Central memory CD4-positive, alpha-beta T cell (primary cell): ENCODE measurements at places on chromosomes 16 and 17.

- DNase-seq: no peak
Observed at GRCh38 chr16:78450255-78450654, 350.8 kb downstream of the WWOX start.

- DNase-seq: no peak
Observed at GRCh38 chr17:82640036-82640435, 8.2 kb downstream of the WDR45B start.

- no peak for DNase-seq
Observed at GRCh38 chr17:51814521-51814920, 344.0 kb downstream of the CA10 start.

GRCh38 chr16:85136213-85136701, 24.0 kb upstream of the CIBAR2 start:
- no peak for DNase-seq

- DNase-seq: no peak
Observed at GRCh38 chr16:30104492-30104891, 8.5 kb upstream of the YPEL3 start.

GRCh38 chr16:78563905-78564304, 464.5 kb downstream of the WWOX start:
- DNase-seq: no peak

DNA sequence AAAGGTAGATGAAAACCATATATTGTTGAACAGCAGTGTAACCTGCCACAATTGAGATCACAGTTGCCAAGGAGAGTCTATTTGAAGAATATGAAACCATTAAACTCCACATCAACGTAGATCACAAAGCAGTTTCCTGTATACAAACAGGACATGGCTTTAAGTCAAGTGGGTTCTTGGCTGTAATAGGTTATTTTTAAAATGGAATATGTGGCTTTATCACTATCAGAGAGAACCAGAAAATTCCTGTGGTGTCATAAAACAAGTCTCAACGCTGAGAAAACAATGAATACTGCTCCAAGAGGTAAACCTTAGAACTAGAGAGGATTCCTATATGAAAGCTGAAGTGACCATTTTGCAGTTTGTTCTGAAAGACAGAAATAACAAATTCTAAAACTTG, 999.7 kb downstream of the CDH11 start:
- DNase-seq: no peak

GRCh38 chr17:72439893-72440502, 319.2 kb downstream of the SOX9 start:
- no peak for DNase-seq
